Epithelial cell of umbilical artery (primary cell): ENCODE measurements at places on chromosomes 1 and 21. TPM values are rescaled to one million over a fixed set of nuclear protein-coding genes. Genes with fewer than 3 reads are reported as not detected.

Gene ELOVL1
- total RNA-seq: 41.9 and 53.0 TPM in 2 replicates

Gene CDC7
- 5.8 and 7.9 TPM in 2 replicates for total RNA-seq

Gene MNDA
- total RNA-seq: not detected in 2 replicates

Gene LCE3B
- not detected in 2 replicates for total RNA-seq

Gene PLD5
- total RNA-seq: not detected in 2 replicates

Gene NES
- total RNA-seq: 154 and 164 TPM in 2 replicates

Gene OR2T11
- total RNA-seq: not detected in 2 replicates

Gene LCE6A
- not detected in 2 replicates for total RNA-seq
